ENCODE measurements at places on chromosomes 1 and 21.

GRCh38 chr1:111204201-111204982 lies 3.9 kb upstream of the DENND2D start:
- peak; percentile 70 for DNase-seq

- DNase-seq, result no peak
These were observed 2.1 kb downstream of the BRINP2 start for GRCh38 chr1:177172866-177173265.

- no peak for DNase-seq
These were observed 189.1 kb downstream of the FMN2 start for GRCh38 chr1:240280560-240281322.

GRCh38 chr1:92458146-92458545 lies 28.6 kb downstream of the GFI1 start:
- no peak for DNase-seq

DNA sequence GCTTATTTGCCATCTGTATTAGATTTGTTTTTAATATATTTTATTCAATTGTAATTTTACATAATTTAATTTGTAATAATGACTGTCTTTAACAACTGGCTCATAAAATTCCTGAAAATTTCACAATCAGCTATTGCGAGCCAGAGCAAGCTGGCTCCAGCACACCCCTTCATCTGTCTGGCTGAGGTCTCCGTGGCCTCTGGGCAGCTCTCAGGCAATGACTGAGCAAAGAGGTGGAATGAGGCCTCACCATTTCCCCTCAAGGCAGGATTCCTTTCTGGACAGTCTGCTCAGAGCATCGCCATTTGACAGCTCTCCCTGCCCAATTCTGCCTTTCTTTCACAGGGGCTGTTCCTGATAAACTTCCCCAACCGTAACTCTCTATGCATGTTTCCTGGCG lies 5.8 kb upstream of the KANK4 start:
- no peak for DNase-seq

GRCh38 chr21:38054334-38054733 lies 138.1 kb upstream of the KCNJ6 start:
- DNase-seq, result no peak

- no peak for DNase-seq
These were observed 63.2 kb downstream of the CASQ2 start for GRCh38 chr1:115705085-115705951.

DNA sequence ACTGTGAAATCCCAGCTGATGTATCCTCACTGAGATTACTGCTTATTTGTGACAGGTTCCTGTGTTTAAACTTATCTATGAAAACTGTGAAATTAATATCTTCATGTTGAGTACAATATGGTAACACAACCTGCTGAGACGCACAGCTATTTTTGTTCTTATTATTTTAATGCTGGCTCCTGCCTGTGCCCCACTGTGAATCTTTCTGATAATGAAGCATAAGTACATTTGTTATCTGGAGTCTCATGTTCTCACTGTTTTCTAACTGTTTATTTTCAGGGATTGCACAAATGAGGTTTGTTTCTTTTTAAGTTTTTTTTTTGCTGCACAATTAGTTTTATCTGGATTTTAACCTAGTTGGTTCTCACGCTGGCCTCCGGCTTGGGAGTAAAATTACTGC lies 39.9 kb upstream of the IFNAR2 start:
- no peak for DNase-seq

DNA sequence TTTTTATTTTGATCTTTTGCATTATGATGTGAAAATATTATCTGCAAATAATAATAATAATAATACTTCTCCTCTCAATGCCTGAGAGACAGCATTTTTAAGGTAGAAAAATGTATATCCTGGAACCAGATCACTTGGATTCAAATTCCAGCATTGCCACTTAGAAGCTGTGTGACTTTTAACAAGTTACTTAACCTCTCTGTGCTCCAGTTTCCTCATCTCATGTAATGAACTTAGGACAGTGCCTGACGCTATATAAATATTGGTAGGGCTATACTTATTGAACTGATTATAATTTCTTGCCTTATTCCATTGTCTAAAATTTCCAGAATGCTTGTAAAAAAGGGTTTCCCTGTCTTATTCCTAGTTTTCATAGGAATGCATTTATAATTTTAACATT lies 137.2 kb downstream of the IGSF21 start:
- no peak for DNase-seq

GRCh38 chr1:208243967-208244916 lies at the start of gene PLXNA2:
Gene PLXNA2 (minus strand): TSS chr1:208244384. CDS start chr1:208217922, 26,462 bp downstream.
- DNase-seq, result peak; percentile 58

- DNase-seq, result no peak
These were observed 152.6 kb downstream of the ETS2 start for GRCh38 chr21:38958323-38958705.

DNA sequence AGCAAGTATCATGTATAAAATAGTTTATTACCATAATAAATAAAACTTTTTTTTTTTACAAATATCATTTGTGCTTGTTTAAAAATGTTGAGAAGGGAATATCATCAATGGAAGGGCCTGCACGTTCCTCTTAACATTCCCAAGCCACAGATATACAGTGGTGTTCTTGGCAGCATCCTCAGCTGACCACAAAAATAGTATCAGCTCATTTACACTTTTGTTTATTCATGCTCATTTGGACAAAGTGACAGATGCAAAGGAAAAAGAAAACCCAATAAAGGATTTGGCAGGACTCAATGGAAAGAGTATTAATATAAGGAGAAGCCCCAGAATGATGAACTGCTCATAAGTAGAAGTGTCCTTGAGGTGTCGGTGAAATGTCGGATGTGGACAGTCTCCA lies 349.6 kb downstream of the HHAT start:
- no peak for DNase-seq

GRCh38 chr1:157137408-157138219 lies 581 bp downstream of the ETV3 start:
- DNase-seq, result no peak

DNA sequence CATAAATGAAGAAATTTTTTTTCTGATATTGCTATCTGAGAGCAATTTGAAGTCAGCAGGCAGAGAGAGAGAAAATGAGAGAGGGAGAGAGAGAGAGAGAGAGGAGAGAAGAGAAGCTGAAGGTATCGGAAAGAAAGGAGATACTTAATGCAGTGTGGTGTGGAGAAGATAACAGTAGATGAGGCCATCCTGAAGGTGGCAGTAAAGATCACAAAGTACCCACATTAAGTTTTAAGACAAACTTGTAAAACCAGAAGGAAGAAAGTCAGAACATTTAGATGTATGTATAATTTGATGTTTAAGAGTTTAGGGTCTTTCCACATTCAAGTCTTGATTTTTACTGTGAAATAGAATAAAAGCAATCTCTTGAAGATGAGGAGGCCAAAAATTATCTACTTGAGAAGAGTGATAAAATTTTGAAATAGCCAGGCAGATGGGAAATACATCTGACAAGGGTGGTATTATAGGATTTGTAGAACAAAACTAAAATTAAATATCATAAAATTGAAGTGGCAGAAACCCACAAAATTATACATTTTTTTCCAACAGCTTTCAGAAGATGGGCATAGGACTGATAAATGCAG lies 1753.4 kb downstream of the MRPL39 start:
- DNase-seq, result no peak

DNA sequence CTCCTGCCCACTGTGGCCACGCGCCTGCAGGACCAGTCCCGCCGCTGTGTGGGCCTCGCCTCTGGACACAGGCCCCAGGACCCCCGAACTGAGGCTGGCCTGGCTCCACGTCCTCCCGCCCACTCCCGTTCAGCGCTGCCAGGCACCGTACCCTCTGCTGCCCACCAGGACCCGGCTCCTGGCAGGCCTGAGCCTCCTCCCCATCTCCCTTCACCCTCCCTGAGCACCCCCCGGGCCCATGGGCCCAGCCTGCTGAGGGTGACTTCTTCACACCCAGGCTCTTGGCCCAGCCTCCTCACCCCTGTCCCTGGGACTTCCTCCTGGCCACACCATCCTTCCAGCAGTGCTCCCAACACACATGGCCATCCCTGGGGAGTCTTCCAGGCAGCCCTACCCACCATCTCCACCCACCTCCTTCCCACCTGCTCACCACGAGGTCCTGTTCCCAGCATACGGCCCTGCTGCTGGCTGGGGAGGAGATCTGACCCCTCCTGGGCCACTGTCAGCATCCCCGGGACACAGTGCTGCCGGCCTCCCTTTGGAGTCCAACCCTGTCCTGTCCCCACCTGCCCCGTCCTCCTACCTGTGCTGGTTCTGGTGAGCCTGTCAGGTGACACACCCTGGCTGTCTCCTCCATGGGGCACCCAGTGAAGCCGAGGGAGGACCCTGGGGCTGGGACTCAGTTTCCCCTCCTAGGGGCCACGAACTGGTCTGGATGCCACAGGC lies 53.7 kb downstream of the SLX9 start:
- DNase-seq, result no peak

- DNase-seq, result no peak
These were observed 112.3 kb downstream of the TSEN15 start for GRCh38 chr1:184163674-184164465.

DNA sequence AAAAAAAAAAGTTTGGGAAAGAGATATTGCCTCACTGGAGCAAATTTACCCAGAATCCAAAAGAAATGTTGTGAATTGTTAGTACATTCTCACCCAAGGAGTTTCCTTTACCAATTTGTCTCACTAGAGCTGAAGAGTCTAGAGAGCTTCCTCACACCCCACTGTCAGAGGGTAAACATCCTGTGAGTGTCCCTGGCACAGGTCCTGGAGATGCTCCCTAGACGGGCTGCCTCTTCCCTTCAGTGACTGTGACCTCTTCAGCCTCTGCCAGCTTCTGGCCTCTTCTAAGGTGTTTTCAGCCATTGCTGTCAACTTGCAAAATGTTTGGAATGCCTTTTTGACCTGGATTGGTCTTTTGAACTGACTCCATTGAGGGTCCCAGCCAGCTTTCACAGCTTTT lies 159.4 kb downstream of the DHRS3 start:
- no peak for DNase-seq

DNA sequence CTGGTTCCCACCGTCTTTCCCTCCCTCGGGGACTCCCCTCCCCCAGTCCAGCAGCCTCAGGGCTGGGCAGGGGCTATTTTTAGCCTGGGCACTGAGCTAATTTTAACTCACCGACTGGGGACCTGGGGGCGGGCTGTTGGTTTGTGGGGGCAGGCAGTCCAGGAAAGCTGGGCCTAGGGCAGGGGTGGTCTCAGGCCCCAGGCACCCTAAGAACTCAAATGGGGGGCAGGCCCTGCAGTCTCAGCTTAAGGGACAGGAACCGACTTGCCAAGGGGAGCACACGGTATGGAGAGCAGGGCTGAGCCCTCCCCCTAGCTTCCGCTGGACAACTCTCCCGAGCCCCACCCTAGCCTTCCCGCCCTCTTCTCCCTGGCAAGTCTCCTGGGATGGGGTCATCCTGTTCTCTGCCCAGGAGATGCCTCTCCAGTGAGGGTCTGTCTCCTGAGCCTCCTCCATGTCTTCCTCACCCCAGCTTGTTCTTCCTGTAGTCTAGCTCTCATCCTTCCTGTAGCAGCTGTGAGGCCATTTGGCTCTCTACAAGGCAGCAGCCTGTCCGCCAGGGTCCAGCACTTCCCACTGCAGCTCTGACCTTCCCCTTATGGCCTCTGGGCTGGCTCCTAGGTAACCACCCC lies 10.1 kb downstream of the MEF2D start:
- no peak for DNase-seq

- no peak for DNase-seq
These were observed 55.3 kb downstream of the CHD5 start for GRCh38 chr1:6124746-6125365.

- DNase-seq, result no peak
These were observed 4.7 kb downstream of the CELSR2 start for GRCh38 chr1:109253803-109254620.

- DNase-seq, result no peak
These were observed 68.7 kb downstream of the HIVEP3 start for GRCh38 chr1:41850029-41850428.

DNA sequence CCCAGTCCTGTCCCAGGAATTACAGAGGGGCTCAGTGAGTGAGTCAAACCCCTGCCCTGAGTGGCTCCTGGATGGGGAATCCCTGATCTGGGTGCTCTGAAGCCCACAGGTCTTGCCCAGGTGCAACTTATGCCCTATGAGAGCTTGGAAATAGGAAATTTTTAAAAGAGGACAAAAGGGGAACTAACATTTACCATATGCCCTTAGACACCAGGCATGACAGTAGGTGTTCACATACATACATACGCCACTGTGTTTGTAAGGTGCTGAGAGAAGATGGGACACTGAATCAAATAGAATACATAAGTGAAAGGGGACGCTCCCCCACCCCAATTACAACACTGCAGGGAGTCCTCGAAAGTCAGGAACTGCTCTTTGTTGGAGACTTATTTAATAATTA lies 1.4 kb downstream of the CFAP45 start:
- no peak for DNase-seq

DNA sequence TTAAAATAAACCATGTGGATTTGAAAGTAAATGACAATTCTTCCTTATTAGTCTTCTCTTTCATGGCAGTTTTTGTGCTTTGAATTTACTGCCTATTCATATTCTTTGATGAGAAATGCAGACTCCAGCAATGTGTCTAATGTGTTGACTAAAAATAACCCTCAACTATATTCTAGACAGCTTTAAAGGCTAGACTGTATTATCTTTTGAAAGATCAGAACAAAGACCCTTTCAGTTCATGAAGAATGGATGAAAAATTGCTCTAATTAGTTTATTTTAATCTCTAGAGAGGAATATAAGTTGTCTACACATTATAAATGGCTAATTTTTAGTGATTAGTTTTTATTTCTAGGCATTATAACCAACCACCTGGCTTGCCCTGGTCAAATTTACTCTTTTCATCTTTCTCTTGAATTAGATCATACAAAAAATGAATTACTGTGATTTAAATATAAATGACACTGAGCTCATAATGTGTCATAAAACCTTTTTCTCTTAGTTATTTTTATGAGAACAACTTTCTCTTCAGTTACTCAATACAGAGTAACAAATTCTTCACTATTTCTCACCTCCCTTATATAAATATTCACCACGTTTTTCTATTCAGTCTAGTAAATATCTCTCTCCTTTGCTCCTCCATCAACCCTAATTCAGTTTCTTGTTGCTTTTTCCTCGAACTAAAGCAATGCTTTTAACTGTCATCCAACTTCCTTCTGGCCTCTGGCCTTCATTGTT lies 428.5 kb upstream of the TMPRSS15 start:
- DNase-seq, result no peak

GRCh38 chr1:60911966-60912697 lies 170.2 kb upstream of the NFIA start:
- DNase-seq, result no peak

DNA sequence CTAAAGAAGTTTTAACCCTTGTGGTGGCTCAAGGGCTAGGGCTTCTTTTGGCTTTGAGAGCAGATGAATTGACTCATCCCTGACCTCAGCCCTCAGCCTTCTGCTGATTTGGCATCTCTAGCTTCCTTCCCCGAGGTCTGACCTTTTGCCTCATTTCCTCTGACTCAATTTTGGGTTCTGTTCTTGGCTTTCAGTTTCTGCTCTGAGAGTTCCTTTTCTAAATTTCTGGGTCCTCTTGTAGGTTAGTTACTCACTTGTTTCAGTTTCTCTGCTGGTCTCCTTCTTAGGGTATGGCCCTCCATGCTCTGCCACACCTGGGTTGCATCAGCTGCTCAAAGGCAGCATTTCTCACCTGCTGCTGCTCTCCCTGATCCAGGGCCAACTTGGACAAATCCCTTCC lies 19.4 kb downstream of the PDE4B start:
- no peak for DNase-seq
